ENCODE measurements at places on chromosomes 6 and 20.

GRCh38 chr6:137351890-137352289 is 132.7 kb upstream of the IFNGR1 start:
- DNase-seq = no peak

- DNase-seq = no peak
Measured at GRCh38 chr6:148851683-148852556, 105.1 kb downstream of the UST start.

GRCh38 chr6:167247814-167248595 is 43.1 kb upstream of the UNC93A start:
- DNase-seq = no peak

DNA sequence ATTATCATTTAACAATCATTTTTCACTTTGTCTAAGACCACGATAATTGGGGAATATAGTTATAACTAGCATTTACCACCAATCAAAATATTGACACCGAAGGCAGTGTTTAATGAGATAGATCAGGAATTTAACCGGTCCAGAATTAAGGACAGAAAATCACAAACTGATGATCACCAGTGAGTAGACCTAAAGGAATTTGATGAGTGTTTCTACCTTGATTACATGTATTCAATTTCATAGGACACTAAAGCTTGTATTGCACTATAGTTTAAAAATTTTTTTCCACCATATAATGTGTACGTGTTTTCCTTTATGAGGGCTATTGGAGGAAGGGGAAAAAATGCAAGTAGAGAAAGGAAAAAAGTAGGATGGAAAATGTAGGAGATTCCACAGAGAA is 22.6 kb upstream of the ARHGAP18 start:
- no peak for DNase-seq

GRCh38 chr20:5834436-5835005 is 84.3 kb downstream of the SHLD1 start:
- DNase-seq = no peak

DNA sequence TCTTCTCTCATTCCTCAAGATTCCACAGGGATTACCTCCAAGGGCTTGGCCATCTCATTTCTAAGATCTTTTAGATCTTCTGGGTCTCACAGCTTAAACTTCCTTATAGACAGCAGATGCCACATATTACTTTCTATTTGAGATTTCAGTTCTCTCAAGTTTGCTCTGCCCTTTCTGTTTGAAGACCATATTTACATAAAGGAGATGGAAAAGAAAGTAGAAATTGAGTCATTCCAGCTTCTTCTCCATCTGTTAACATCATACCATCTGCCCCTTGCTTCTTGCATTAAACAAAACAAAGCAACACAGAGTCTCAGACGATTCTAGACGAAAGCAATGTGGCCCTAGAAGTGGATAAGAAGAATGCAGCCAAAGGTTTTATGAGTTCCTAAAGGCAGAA is 203.4 kb downstream of the TTLL2 start:
- no peak for DNase-seq

DNA sequence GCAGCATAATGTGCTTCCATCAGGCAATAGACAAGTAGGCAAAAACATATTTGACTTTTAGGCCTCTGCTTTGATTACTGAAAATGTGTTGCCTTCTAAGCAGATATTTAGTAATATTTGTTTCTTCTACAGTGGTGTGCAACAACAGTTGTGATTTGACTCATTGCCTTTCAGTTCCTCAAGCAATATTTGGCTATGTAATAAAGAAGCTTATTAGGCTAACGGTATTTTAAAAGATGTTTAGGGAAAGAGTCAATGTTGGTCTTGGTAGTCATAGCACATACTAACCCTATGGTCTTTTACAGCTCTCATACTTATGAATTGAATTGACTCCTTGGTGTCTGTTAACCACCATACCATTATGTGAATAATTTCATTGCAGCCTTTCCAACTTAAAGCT is 124.1 kb downstream of the GRIK2 start:
- DNase-seq = no peak

DNA sequence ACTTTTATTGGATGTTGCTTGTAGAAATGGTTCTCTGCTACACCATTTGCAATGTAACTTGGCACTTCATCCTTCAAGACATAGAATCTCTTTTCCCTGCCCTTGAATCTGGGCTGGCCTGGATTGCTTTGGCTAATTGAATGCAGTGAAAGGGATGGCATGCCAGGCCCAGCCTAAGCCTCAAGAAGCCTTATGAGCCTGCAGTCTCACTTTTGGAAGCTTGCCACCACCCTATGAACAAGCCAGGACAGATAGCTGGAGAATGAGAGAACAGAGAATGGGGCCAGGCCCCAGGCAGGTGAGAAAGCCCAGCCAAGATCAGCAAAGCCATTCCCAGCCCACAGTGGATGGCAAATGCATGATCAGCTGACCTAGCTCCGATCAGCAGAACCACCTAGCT is 350.7 kb upstream of the RNF24 start:
- no peak for DNase-seq

DNA sequence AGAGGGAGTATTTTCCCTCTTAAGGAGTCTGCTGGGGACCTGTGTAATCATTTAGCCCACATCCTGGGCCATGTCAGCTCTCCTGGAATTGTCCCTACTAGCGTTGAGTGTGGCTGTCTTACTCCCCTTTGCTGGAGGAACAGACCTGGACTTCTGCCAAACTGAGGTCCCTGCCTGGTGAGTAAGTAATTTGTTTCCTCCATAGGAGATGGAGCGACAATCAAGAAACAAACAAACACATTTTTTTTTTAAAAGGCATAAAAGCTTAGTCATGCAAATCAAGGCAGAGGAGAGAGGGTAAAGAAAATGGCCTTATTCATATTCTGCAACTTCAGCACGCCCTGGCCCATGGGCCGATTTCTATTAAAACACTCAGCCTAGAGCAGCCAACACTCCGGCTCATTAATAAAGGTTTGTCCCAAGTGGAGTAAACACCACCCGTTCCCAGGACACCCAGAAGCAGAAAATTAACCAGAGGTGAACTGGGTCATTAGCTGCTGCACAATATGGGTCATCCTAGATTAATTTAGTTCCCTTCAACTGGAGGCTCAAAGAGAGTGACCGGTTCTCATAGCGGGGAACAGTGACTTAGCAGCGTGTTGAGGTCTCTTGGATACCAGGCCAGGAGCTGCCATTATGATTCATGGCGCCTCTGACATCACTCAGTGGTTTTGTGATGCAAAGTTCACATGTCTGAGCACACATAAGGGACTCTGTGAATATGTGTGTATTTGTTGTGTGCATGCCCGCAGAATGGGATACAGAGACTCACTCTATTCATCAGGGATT is 165.0 kb upstream of the SULF2 start:
- DNase-seq = no peak

All from stimulated activated CD4-positive, alpha-beta T cell treated with anti-CD3 and anti-CD28 coated beads, Interleukin-2, amount 100 ng/mL, for 24 hours (primary cell).